ENCODE measurements at places on chromosomes 12 and 14. TPM values are rescaled to one million over a fixed set of nuclear protein-coding genes. Genes with fewer than 3 reads are reported as not detected.

DNA sequence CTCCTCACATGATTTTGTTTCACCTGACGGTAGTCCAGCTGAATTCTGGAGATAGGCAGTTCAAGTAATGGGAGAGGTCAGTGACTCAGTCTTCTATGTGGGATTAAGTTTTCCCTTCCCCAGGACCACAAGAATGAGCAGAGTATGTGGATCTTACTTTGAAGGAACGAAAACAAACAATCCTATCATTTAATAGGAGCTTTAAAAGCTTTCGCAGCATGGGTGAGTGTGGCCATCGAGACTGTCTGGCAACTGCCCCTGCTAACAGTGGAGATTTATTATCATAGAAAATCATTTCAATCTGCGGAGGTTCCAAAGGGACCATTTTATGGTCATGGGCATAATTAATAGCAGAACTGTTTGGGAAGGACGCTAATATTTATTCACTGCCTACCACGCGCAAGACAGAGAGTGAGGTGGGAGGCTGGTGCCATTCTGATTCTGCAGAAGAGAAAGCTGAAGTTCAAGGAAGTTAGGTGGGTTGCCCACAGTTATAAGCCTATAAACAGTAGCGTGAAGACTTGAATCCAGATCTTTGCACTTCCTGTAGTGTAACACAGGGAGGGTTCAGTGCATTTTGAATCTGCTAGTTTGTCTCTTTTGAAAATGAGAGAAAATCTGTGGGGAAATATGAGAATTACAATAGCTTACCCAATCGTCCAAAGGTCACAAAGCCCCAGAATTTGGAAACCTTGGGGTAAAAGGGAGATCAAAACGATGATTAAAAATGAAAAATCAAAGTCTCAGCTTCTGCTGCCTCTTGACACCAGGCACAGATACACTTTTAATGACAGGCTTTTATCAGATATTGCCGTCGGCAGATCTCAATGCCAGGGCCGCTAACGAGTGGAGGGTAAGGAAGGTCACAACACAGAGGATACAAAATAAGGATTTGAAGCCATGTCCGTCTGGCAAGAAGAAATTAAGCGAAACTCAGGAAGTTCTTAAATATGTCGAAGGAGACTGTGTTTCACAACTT, 209.6 kb downstream of the CRADD start:
- DNase-seq = peak; percentile 94

DNA sequence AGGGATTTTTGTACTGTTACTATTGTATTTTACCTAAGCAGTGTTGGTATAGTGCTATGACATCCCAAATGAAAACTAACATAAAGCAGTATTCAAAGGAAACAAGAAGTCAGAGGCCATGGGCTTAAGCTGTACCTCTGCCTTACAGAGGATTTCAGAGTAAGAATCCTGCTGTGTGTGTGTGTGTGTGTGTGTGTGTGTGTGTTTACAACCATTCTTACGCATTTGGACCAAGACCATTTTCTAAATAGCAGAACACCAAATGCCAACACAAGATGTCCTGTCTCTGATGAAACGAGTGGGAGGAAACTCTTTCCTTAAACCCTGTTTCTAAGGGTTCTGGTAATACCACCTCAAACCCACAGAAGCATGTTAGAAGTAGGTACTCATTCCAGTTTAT, 64.4 kb downstream of the PPP1R36 start:
- DNase-seq = no peak

GRCh38 chr14:55938249-55938791, 179.9 kb upstream of the PELI2 start:
- peak; percentile 65 for DNase-seq

- no peak for DNase-seq
Measured at GRCh38 chr14:105316968-105317510, 2.5 kb downstream of the PACS2 start.

GRCh38 chr14:33068626-33069025, 129.9 kb downstream of the NPAS3 start:
- DNase-seq = peak; percentile 90

DNA sequence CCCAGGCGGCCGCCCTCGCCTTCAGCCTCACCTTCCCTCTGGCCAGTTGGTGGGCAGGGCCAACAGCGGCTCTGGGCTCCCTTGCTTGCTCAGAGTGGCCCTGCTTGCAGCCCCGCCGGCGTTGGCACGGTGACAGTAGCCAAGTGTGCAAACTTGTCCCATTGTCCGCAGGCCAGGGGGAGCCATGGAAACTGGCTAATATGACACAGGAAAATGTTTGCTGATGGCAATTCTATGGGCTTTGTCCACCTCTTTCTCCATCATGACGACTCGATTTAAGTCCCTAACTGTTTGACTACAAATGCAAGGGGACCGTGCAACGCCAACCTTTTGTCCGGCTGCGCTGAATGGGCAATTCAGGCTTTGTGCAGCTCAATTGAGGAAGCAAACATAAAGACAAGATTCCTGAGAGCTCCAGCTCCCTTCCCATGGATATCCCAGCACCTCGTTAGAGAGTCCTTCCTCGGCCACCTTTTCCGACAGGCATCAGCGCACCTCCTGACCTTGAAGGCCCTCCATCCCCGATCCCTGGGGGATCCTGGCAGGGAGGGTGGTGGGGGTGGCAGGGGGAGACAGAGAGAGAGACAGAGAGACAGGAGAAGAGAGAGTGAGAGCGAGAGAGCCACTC, 785 bp upstream of the FAM181A start:
- no peak for DNase-seq

GRCh38 chr12:47097276-47097896, 17.6 kb upstream of the AMIGO2 start:
- peak; percentile 75 for DNase-seq

- DNase-seq = no peak
Measured at GRCh38 chr14:20428010-20428365, 8.0 kb downstream of the KLHL33 start.

DNA sequence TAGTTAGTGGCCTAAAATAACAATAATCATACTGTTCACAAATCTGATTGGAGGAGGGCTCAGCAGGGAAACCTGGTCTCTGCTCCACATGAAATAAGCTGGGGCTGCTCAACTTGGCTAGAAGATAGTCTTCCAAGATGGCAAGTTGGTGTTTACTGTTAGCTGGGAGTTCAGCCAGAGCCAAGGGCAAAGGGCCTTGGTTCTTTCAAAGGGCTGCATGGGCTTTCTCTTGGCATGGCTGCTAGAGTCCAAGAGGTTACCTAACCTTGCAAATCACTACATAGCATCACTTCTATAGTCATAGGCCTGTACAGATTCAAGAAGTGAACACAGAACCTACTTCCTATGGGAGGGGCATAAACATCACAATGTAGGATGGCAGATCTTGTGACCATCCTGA, 7.1 kb downstream of the EXOC5 start:
- no peak for DNase-seq

- DNase-seq = no peak
Measured at GRCh38 chr12:92860521-92860920, 68.6 kb downstream of the EEA1 start.

GRCh38 chr12:57835366-57836288, 10.9 kb downstream of the CTDSP2 start:
- no peak for DNase-seq

- DNase-seq = no peak
Measured at GRCh38 chr14:69610020-69610873, 1.1 kb upstream of the SUSD6 start.

DNA sequence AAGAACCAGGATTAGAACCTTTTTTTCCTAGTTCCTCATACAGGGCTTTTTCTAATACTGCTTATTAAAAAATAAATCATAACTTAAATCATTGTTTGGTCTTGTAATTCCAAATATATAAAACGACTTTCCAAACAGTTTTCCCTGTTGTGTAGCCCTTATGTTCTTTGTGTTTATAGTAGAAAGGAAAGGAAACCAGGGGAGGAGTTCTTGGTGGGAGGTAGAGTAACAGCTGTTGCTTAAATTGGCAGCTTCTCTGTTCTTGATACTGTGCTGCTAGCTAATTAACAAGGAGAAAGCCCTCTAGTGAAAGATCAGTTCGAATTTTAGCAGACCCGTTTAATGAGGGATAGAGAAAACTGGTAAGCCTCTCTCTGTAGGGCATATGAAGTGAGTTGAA, 15.0 kb downstream of the SRP54 start:
- DNase-seq = no peak

GRCh38 chr12:122420471-122421162, 1.9 kb downstream of the CLIP1 start:
- no peak for DNase-seq

- peak; percentile 39 for DNase-seq
Measured at GRCh38 chr14:59123975-59124374, 64.5 kb upstream of the DAAM1 start.

DNA sequence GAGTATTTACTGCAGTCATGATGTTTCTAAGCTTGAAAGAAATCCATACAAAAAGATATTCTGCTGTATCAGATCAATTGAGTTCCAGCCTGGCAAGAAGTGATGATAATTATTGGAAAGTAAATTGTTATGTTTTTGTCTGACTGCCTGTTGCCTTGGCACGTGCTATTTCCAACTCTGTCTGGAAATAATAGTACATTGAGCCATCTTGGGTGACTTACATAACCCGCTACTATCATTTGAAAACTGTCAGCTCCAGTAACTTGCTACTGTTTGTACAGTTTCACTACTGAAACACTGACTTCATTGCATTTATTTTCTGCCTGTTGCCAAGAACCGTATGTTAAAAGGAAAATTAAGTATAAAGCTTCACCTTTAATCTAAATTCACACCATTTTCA, 318.6 kb downstream of the ITPR2 start:
- DNase-seq = no peak

DNA sequence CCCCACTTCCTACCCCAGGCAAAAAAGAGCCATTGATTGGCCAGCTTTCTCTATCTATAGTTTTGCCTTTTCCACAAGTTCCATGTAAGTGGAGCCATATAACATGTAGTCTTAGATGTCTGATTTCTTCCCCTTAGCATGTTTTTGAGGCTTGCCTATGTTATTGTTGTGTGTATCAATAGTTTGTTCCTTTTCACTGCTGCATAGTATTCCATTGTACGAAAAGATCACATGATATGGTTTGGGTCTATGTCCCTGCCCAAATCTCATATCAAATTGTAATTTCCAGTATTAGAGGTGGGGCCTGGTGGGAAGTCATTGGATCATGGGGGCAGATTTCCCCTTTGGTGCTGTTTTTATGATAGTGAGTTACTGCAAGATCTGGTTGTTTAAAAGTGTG, 93.6 kb upstream of the RFLNA start:
- DNase-seq = no peak

DNA sequence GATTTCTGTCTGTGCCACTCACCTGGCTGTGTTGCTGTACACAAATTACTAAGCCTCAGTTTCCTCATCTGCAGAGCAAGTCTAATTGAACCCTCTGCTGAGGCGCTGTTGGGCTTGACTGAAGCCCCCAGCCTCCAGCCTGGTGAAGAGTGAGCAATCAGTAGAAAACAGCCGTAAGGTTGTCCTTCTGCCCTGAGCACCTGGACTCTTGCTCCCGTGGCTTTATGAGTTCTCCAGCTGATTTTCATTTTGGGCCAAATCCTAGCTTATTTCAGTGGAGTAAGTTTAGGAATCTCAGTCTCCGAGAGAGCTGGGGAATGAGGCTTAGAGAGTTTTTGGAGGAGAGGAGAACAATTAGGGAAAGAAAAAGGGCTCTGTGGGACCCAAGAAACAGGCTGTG, 133.9 kb upstream of the EVL start:
- no peak for DNase-seq

DNA sequence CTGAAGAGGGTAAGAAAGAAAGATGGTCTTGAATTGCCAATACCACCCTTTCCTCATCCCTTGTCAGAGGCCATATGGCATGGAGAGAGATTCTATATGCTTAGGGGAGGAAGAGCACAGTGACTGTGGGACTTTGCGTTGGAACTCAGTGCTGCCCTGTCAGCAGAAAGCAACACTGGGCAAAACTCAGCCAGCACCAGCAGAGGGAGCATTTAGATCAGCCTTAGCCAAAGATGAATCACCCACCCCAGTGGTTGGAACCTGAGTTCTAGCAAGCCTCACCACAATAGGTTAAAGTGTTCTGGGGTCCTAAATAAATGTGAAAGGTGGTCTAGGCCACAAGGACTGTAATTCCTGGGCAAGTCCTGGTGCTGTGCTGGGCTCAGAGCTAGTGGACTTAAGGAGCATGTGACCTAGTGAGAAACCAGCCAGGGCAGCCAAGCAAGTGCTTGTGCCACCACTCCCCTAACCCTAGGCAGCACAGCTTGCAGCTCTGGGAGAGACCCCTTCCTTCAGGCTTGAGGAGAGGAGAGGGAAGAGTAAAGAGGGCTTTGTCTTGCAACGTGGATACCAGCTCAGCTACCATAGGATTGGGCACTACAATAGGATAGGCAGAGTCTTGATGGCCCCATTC, 11.4 kb upstream of the BCAT1 start:
- peak; percentile 55 for DNase-seq

DNA sequence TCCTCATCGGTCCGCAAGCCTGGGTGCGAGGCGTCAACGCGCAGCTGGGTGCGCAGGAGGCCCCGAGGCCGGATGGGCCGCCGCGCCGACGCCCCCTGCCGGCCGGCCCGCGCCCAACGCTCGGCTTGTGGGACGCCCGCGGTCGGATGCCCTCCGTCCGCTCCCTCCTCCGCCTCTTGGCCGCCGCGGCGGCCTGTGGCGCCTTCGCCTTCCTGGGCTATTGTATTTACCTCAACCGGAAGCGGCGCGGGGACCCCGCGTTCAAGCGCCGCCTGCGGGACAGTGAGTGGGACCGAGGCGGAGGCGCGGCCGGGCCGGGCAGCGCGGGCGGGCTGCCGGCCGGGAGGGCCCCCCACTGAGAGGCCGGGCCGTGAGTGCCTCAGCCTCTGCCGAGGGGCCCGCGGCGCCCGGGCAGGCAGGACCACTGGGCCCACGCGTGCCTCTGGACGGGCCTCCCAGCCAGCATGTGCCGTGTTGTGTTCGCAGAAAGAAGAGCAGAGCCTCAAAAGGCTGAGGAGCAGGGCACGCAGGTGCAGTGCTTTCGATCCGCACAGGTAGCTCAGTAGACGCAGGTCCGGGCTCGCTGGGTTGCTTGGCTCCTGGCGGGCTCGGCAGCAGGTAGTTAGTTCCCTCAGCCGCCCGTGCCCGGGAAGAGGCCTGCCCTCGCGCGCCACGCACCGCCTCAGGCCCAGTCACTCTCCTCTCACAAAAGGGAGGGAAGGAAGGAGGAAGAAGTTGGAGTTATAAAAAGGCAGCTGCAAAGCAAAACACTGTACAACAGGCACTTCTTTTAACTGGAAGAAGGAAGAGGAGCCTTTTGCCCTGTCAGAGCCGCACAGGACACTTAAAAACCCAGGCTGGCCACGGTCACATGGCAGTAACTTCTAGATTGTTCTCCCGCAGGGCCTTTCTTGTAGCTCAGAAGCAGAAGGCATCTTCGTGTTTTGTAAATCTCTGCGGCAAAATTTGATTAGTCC, at the start of gene TOMM20L:
TOMM20L (plus strand) TSS at position 119 of the 977 bp plus-strand sequence; CDS start at position 147, 28 bp downstream.
- peak; percentile 68 for DNase-seq

- no peak for DNase-seq
Measured at GRCh38 chr12:3308063-3308462, 182.9 kb upstream of the PRMT8 start.

The MCRS1 gene
- total RNA-seq = 58.1 TPM

The CYP46A1 gene
- total RNA-seq = 0.02 TPM

The CLEC6A gene
- not detected for total RNA-seq

The PLEKHH1 gene
- total RNA-seq = 1.8 TPM

The PLEK2 gene
- not detected for total RNA-seq

The B3GNT4 gene
- total RNA-seq = 0.34 TPM

The TXNDC16 gene
- 12.1 TPM for total RNA-seq

The HVCN1 gene
- 0.30 TPM for total RNA-seq

The RFX4 gene
- total RNA-seq = not detected

The LBHD2 gene
- total RNA-seq = not detected

The PZP gene
- not detected for total RNA-seq

The BICD1 gene
- 13.3 TPM for total RNA-seq

The MYH6 gene
- not detected for total RNA-seq

The POTEG gene
- total RNA-seq = not detected
